ENCODE measurements at places on chromosomes 13 and 19. TPM values are rescaled to one million over a fixed set of nuclear protein-coding genes. Genes with fewer than 3 reads are reported as not detected.

Gene KRTDAP
- total RNA-seq: not detected

Gene KLK4
- not detected for total RNA-seq

Gene HNRNPA1L2
- 10.9 TPM for total RNA-seq

Gene WASF3
- 18.5 TPM for total RNA-seq

Gene WDR87
- not detected for total RNA-seq

Gene KCNN1
- total RNA-seq: 0.31 TPM

Gene ZNF429
- total RNA-seq: 6.7 TPM

Gene ICAM5
- 9.3 TPM for total RNA-seq

Gene ANKRD24
- total RNA-seq: 0.47 TPM
